Stimulated activated naive CD4-positive, alpha-beta T cell (primary cell): ENCODE measurements at places on chromosomes 5 and 9.

- no peak for DNase-seq
Observed at GRCh38 chr5:142795251-142795650, 25.1 kb downstream of the ARHGAP26 start.

- no peak for DNase-seq
Observed at GRCh38 chr5:68406767-68407241, 191.2 kb downstream of the PIK3R1 start.

DNA sequence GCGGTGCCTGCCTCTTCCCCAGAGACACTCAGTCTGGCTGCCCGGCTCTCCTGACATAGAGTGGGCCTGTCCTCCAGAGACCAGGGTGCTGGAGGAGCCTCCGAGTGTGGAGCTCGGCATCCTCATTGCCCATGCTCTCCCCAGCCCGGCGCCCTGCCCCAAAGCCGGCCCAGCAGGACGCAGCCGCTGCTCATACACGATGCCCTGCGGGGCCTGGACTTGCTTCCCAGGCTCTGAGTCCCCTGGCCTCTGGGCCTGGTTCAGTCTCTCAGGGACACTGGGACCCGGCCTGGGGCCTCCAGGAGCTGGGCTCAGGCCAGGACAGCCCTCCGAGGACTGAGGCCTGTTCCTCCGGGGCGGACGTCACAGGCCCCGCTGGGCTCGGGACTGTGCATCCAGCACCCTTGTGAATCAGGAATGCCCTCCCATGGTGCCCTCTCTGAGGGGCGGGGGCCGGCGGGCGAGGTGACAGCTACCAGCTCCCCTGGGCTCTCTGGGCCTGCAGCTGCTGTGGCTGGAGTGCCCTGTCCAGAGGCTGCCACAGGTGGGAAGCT is 23.2 kb downstream of the TPPP start:
- no peak for DNase-seq

GRCh38 chr9:118222375-118222774 is 518.2 kb downstream of the TLR4 start:
- no peak for DNase-seq

GRCh38 chr9:127679506-127679905 is 27.3 kb upstream of the CFAP157 start:
- no peak for DNase-seq

DNA sequence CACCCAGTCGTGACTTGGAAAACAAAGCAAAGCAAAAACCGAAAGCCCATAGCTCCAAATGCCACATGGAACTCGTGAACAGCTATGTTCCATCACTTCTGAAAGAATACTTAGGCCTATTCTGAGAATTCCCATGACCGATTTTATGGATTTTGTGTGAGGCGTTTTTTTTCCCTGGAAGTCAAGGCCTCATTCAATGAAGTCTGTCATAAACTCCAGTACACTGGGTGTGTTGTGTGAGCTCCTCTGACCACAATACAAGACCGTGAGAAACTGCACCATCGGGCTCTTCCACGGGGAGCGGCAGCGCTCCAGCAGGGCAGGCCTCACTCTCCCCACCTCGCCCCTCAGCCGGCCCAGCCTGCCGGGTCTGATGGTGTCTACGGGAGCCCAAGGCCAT is 209.5 kb downstream of the FANCC start:
- DNase-seq, result no peak

- no peak for DNase-seq
Observed at GRCh38 chr5:98016771-98017170, 756.7 kb upstream of the RGMB start.

DNA sequence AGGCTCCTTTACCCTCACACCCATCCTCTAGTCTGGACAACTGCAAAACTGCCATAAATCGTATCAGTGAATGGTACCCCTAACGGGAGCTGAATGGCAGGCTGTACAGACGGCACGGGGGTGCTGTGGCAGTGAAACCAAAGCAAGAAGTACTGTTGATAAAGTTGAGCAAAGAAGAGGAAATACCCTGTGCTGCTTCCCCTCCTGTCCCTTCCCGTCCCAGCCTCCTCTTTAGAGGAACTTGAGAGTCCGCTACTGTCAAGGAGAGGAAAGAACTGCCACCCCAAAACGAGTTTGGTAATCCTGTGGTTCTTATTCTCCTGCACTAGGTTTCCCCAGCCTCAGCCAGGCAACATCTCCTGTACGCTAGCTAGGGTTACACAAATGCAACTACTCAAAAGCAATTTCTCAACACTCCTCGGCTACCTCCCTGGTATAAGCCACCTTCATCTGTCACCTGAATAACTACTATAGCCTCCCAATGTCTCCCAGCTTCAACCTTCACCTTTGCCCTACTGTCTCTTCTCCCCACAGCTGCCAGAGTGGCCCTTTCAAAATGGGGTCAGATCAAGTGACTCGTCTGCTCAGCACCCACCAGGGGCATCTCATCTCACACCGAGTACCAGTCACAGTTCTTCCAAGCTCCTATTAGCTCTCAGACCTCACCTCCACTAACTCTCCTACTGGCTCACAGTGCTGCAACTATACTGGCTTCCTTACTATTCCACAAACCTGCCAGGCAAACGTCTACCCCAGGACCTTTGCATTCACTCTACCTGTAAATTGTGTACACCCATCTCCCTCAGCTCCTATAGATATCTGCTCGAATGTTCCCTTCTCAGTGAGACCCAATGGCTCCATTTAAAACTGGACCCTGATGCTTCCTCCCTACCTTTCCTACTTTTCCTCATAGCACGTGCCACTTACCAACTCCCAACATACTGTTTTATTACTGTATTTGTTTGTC is 4.1 kb downstream of the GLRX start:
- no peak for DNase-seq

DNA sequence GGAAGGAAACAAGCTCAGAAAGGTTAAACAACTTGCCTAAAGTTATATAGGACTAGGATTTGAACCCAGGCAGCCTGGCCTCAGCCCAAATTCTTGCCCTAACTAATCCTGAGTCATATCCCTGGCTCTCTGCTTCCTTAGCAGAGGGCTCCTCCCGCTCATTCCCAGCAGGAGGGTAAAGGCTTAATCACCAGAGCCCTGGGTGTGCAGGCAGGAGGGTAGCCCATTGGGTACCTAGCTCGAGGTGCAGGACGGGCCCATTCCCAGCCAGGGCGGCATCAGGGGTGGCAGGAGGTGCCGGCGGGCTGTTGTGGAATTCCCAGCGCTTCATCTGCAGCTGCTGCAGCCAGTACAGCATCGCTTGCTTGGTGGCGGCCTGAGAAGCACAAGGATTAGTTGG is 3.9 kb downstream of the TBC1D2 start:
- DNase-seq, result no peak

DNA sequence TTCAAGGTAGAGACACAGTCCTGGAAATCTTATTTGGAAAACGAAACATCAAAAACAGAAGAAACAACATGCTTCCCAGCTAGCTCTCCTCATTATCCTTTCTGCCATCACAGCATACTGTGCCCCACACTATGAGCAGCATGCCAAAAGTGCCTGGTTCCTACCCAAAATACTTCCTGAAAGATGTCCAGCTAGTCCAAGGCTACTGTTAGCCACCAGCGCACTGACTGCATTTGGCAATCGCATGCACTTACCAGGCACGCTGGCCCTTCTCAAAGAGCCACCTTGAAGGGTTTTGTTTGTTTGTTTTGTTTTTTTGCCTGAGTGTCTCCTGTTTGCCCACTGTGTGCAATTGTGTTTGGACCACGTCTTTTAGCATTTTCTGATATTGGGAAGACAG is 6.8 kb downstream of the HSPB3 start:
- no peak for DNase-seq

DNA sequence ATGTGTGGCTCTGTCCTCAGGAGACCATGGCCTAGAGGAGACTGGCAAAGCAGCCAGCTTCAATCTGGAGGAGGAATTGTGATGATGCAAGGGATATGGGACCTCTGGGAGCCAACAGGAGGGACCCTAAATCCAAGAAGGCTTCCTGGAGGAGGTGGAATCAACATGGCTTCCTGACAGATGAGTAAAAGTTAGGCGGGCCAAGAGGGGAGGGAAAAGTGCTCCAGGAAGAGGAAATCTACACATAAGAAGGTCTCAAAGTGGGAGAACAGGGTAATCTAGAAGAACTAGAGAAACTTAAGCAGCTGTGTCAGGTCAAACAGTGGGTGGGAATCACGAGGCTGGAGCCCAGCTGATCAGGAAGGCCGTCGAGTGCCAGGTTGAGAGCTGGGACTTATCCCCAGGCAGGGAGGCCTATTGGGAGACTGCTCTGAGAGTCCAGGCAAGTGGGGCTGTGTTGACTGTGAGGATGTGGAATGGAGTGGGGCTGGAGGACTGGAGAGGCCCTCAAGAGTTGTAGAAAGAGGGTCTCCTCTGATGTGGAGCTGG is 119.1 kb downstream of the C9orf50 start:
- DNase-seq, result no peak

DNA sequence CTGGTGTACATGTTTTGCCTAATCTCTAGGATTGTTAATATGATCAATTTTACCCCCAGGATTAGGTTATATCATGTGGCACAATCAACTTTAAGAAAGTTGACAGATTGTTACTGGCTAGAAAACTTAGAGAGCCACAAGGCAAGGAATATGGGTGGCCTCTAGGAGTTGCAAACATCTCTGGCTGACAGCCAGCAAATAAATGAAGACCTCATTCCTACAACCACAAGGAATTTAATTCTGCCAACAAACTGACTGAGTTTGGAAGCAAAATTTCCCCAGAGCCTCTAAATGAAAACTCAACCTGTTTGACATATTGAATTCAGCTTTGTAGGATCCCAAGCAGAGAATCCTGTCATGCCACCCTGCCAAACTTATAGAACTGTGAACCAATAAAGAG is 196.4 kb upstream of the PTGER4 start:
- no peak for DNase-seq

- no peak for DNase-seq
Observed at GRCh38 chr5:9543311-9543920, 2.5 kb downstream of the SEMA5A start.

GRCh38 chr9:22241024-22241423 is 205.6 kb upstream of the DMRTA1 start:
- no peak for DNase-seq

- DNase-seq, result no peak
Observed at GRCh38 chr9:981491-981898, 5.0 kb downstream of the DMRT3 start.

DNA sequence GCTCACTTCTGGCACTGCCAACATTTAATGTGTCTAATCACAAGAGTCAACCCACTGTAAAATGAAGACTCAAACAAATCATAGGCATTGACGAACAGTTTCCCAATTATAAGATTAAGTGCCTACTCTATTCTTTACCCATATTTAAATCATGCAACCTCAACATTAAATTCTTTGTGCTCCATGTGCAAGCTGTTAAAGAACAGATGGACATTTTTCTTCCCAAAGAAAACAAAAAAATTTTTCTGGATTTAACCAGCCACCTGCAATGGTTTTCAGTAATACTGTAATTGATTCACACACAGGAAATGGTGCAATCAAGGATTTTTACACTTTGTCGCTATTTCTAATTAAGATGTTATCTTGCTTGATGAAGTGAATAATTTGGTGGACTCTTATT is 3.6 kb downstream of the HNRNPK start:
- DNase-seq, result no peak

GRCh38 chr5:73901043-73901442 is 275.0 kb downstream of the ARHGEF28 start:
- no peak for DNase-seq

DNA sequence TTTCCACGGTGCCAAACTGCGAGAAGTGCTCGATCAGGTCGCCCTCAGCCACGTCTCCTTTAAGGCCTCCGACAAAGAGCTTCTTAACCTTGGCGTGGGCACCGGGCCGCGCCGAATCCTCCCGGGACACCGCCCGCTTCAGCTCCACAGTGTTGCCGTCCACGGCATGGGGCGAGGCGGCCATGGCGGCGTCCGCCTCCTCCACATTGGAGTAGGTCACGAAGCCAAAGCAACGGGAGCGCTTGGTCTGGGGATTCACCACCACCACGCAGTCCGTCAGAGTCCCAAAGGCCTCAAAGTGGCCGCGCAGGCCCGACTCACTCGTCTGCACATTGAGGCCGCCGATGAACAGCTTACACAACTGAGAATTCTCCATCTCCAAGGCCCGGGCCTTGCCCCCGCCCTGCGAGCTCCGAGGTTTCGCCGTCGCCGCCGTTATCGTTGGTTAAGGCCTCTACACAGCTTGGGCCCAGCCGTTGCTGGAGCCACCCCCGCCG is 424 bp downstream of the HNRNPA0 start:
- DNase-seq, result peak; percentile 37

DNA sequence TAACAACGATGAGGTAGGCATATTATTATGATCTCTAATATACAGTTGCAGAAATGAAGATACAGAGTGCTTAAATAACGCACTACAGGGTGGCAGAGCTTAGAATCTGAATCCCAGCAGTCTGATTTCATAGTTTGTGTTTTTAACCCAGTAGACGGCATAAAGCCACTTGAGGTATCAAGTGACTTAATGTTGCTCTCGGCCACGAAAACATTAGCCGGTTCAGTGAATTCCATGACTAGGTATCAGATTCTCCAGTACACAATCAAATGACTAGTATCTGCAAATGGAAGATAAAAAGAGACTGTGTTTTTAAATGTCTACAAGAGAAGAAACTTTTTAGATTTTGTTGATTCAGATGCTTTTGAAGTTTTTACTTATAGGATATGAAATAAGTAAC is 24.8 kb downstream of the SMC2 start:
- no peak for DNase-seq

GRCh38 chr5:172897481-172898217 is 61.6 kb upstream of the RPL26L1 start:
- no peak for DNase-seq

- DNase-seq, result no peak
Observed at GRCh38 chr5:79547982-79548381, 34.0 kb upstream of the HOMER1 start.

DNA sequence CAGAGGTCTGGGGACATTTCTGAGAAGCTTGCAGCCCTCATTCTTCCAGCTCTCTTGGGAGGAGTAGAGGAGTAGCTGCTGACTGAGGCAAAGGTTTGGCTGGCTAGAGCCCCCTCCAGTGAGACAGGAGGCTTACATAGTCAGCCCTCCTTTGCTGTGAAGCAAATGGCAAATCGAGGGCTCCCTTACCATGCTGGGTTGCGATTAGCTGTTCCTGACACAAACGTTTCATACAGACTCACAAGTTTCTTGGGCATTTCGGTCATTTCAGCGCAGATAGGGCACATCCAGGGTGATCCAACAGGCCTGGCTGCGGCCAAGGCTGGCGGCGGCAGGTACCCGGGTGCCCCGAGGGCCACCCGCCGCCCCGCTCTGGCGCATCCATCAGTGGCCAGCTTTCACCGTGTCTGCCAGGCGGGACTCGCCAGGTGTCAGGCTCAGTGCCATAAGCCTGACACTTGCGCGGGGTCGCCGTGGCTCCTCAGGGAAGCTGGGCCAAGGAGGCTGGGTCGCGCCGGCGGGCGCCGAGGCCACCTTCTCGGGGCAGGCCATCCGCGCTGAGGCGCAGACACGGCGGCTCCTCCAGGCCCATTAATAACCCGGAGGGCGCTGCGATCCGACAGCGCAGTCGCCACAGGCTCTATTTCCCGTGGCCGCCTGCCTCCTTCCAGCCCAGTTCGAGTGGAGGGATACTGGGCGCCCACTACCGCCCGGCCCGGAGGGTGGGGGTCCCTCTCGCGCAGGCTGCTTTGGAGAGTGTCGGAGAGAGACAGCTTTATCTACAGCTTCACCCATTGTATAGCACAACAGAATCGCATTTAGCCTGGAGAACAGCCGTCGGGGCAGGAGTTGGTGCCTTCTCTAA is 9.1 kb downstream of the PRDM6 start:
- DNase-seq, result no peak

GRCh38 chr9:116387934-116388698 is 234.5 kb downstream of the PAPPA start:
- no peak for DNase-seq
